ENCODE measurements at places on chromosomes 4 and X.

DNA sequence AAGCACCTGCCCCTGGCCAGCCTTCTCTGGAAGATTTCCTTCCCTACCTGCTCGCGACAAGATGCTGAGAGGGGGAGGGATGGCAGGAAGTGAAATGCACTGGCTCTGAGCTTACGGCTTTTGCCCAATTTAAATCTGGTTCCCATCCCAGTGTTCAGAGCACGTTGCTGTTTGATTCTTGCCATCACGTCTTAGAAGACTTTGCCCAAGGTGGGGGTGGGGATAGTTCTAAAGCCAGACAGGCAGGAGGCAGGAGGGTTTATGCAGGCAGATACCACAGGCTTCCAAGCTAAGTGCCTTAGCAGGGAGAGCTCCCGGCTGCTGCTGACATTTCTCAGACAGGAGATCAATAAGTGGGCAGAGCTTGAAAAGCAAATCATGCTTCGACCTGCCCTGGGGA is 393.9 kb downstream of the MID1IP1 start:
- DNase-seq, result no peak

- no peak for DNase-seq
Measured at GRCh38 chr4:118954246-118954645, 65.6 kb downstream of the SYNPO2 start.

GRCh38 chr4:99893839-99894160 is 427 bp downstream of the LAMTOR3 start:
- no peak for DNase-seq

DNA sequence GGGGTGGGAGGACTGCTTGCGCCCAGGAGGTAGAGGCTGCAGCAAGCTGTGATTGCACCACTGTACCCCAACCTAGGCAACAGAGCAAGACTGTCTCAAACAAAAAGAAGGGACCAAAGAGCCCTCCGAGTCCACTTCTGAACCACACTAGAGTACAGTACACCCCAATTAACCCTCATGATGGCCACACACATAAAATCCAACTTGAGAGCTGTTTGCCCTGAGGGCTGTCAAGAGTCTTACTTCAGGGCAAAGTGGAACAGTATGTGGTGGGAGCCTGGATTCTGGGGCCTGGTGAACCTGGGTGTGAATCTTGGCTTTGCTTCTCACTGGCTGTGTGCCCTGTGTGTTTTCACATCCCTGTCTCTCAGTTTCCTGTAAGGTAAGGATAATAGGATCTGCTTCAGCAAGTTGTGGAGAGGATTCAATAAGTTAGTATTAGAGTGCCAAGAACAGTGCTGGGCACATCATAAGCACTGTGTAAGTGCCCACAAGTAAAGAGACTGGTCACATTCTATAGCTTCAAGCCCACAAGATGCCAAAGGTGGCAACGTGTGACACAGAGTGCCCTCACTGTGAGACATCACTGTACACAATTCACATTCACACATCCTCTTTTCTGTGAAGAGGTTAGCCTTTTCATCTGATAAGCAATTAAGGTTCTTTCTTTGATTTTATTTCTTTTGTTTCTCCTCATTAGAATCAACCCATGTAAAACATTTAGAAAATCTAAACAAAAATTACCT is 52.1 kb downstream of the LEF1 start:
- no peak for DNase-seq

DNA sequence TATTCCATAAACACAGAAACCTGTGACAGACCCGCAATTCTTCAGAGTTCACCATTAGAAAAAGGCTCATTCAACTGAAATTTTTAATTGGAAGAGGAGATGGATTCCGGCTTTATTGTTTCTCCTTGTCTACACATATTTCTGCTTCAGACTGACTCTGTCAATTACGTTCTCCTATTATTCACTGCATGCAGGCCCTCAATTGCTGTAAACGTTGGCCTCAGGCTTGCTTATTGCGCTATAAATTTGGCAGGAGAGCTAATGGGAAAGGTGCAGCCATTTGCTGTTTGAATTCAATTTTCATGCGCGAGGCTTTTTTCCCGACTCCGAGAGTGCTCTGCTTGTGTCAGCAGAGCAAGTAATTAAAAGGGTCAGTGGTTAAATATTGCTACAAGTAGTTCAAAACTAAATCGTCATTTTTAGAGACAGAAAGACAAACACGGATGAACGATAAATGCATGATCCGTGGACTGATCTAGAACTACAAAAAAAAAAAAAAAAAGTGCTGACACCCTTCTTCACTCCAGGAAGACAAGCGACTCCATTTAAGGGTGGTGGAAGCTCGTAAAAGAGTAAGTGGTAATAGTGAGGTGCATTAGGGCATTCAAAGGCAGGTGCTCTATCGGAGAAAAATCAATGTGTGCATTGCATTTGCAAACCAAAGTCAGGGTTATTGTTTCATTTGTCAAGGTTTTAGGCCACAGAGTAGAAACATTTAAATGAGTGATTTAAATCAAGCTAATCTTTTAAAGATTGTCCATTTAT is 841.6 kb upstream of the FRG1 start:
- no peak for DNase-seq

GRCh38 chr4:140137671-140138070 is 16.3 kb downstream of the MAML3 start:
- DNase-seq, result no peak

DNA sequence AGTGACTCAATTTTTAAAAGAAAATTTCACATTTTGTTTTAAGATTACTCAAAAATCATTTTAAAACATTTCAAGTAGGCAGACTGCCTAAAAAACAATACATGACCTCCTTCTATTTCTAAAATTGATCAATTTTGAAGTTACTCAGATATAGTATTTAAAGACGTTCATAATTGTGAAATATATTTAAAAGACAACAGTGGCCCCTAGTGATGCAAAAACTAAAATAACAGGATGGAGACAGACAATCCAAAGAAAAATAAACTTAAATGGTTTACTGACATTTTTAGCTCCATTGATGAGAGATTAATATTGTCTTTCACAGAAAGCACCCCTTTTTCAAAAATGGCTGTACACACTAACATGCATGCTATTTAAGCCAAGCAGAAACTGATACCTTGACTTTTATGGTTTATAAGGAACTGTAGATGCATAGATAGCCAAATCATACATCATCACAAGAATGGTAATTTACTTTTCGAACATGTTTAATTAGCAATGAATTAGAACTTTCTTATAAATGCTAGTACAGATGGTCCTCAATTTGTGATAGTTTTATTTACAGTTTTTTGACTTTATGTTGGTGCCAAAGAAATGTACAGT is 69.8 kb upstream of the FAT4 start:
- DNase-seq, result no peak

DNA sequence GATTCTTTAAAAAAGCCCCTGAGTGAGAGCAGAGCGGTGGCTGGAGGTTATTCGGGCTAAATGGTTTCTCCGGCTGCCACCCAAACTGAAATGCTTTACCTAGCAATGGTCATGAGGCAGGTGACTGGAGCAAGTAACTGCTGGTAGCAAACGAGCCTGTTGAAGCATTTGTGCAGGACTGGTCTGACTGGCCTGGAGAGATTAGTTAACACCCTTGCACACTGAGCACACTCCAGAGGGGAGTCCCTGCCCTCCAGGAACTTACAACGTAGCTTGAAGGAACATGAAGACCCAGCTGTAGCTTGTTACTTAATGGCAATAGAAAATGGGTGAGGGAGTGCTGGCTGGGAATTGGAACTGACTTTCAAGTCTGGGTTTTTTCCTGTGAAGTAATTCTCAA is 40.4 kb downstream of the CCNG2 start:
- DNase-seq, result no peak

GRCh38 chr4:188262464-188262863 is 123.2 kb downstream of the TRIML1 start:
- no peak for DNase-seq

DNA sequence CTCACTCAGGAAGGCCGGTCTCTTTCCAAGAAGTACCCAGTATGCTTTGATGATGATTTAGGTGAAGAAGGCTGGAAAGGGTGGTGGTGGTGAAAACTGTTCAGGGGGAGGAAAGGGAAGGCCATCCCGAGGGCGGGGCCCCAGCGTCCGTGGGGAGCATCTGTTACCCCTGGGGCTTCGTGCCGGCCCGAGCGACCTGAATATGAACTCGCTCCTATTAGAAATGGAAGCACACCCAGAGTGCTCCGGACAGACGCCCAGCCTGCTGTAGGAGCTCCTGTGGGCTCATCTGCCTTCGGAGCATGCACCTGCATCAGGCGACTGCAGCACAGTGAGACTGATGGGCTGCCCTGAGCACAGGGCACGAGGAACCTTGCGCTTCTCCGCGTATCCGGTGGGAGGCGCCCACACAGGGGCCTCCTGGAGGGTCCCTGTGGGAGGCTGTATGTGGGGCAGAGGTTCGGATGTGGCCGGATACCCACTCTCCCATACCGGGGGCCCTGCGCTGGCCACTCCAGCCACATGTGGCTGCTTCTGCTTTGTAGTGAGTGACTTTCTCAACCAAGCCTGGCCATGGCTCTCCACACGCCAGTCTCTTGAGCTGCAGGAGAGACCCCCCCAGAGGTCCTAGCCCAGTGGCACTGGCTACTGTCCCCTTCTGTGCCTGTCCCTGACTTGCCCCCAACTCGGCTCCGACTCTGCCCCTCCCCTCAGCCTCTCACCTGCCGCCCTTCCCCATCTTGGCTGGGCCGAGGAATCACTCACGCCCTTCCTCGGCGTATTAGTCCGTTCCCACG is 36.7 kb downstream of the FGFRL1 start:
- DNase-seq, result no peak

DNA sequence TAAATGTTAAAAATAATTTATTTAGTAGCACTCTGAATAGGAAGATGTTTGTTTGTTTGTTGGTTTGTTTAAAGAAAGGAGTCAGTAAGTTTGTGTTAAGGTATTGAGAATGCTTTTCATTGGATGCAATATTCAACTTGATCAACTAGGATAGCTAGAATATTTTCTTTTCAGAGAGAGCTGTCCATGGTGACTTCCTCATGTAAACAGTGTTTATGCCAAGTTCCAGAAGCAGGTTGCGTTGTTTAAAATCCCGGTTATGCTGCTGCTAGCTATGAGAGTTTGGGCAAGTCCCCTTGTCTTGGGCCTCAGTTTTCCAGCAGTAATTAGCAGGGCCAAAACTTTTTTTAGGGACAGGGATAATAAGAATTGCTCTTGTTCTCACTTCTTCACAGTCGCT is 876.2 kb upstream of the HS3ST1 start:
- no peak for DNase-seq

DNA sequence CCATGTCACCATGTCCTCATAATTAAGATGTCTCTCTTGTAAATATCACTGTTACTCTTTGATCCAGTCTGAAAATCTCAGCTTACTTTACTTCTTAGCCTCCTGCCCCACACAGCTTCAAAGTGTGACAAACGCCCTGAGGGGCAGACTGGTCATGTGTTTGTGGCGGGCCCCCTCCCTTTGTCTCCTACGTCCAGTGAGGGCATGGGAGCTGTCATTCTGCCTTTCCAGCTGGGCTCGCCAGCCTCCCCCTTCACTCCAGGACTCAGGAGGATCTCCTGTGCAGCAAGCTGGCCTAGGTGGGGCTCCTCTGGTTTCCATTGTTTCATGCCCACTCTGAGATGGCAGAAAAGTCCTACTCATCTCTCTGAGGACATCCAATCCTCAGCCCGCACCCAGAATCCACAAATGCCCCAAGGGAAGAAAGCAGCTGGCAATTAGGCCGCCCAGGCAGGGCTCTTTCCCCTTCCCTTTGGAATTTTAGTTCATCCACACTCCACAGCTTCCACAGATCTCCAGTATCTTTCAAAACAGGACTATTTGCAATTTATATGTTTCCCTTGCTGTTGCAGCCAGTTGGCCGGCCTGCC is 86.4 kb upstream of the C4orf50 start:
- no peak for DNase-seq

DNA sequence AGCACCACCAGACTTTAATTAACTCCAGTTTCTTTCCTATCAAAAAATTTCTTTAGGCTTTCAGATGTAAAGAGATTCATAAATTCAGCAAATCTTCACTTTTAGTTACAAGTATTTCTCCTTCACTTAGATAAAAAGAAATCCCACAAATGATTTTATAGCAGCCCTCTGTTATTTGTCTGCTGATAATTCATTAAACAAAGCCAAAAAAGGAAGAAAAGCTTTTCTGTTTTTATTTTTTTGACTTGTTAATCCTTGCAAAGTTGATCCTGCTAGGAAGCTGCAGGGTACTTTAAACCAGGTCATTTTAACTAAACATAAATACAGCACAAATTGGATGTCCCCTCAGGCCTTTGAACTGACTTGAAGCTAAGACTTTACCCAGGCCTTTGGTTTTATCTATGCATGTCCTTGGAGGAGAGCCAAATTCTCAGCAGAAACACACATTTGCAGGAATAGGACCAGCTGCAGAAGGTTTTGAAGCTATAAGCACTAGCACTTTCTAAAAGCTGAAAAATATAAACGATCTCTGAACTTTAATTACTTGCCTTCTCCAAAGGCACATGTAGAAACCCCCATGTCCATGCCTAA is 57.5 kb downstream of the PCDH18 start:
- DNase-seq, result no peak

- DNase-seq, result no peak
Measured at GRCh38 chrX:63282077-63282476, 69.1 kb downstream of the SPIN4 start.

DNA sequence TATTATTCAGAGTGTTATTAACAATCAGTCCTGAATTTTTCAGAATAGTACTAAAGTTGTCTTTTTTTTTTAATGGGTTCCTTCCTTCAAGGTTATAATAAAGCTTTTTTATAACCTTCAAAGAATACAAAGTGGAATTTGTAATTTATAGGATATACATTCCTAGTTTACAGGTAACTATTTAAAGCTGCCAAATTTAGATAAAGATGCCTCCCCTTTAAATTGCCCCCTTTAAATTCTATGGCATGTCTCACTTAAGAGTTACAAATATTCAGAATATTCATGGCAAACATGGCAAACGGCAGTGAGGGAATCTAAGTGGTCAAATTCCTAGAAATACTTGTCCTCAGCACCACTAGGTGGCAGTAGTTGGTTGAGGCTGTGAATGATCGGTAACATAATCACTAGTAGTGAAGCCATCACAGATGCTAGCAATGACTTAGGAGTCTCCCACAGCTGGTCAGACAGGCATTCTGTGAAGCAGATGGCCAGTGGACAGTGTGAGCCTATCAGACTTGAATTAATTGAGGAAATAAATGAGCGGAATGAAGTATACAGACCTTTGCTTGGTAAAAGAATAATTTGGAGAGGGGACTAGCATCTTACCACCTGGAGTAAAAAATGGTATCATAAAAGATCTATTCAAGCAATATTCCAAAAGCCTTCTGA is 86.4 kb downstream of the CBR4 start:
- peak; percentile 8 for DNase-seq

- no peak for DNase-seq
Measured at GRCh38 chrX:22542641-22543040, 269.9 kb downstream of the CBLL2 start.

DNA sequence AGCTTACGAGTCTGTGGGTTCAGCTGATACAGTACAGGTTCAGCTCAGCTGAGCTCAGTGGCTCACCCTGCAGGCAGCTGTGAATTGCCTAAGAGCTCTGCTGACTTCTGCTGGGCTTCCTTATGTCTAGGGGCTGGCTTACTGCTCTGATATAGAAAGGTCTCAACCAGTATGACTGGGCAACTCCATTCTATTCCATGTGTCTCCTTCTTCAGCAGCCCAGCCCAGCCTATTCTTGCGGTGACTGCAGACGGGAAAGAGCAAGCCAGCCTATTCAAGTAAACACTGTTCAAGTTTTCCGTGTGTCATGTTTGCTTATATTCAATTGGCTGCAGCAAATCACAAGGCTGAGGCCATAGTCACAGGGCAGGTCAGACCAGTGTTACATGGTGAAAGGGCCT is 615.4 kb upstream of the ZFP42 start:
- DNase-seq, result no peak

GRCh38 chr4:139175646-139176301 is 1.2 kb downstream of the ELF2 start:
- DNase-seq, result peak; percentile 0

- DNase-seq, result no peak
Measured at GRCh38 chr4:56906489-56907393, 959 bp upstream of the REST start.

- no peak for DNase-seq
Measured at GRCh38 chr4:88865046-88865445, 167.4 kb upstream of the NAP1L5 start.
